Activated effector memory CD4-positive, alpha-beta T cell treated with Interleukin-2 at 50 U/mL for 16 hours (primary cell): ENCODE measurements at places on chromosomes 13 and 19.

DNA sequence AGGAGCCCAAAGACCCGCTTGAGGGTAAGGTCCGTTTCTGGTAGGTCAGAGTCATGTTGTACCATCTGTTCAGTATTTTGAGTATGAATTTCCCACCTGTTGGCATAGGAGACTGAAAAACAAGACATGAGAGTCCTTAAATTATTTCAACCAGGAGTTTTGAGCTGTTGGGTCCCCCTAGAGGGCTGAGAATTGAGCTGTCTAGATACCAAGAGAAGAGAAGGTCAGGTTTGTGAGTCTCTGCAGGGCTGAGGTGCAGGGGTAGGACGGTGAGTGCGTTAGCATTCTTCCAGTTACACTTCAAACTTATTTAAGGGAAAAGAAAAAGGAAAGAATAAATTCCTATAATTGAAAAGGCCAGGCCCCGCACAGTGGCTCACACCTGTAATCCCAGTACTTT is 5.0 kb downstream of the CBLC start:
- DNase-seq, result no peak

DNA sequence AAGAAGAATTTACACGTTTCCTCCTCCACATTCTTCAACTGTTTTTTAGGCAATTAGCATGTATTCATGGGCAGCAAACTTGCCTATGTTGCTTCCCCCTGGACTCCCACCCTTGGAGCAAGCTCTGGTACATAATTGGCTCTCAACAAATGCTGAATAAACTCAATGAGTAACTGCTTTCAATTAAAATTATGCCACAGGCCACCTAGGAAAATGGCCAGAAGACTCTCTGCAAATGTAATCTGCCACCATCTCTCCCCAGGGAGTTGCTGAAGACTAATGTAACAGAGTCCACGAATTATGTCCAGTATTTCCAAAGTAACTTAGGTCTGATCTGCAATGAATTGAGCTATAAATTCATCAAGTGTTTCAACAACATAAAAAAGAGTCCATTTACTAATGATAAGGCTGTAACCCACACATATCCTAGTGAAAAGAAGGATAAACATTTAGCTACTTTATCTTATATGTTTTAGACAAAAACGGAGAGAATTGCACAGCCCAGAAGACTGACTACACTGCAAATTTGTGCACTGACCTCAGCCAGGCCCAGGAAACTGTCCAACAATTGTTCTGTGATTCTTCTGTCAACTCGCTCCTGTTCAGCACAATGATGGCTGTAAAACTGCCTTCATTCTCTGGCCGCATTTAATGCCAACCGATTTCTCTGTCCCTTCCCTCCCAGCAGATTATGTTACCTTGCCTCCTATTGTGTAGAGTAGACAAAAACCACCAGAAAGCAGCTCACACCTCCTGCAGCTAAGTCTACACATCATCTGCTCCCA is 808.6 kb upstream of the ARGLU1 start:
- no peak for DNase-seq

- no peak for DNase-seq
Measured at GRCh38 chr13:108263621-108264355, 5.7 kb upstream of the TNFSF13B start.

DNA sequence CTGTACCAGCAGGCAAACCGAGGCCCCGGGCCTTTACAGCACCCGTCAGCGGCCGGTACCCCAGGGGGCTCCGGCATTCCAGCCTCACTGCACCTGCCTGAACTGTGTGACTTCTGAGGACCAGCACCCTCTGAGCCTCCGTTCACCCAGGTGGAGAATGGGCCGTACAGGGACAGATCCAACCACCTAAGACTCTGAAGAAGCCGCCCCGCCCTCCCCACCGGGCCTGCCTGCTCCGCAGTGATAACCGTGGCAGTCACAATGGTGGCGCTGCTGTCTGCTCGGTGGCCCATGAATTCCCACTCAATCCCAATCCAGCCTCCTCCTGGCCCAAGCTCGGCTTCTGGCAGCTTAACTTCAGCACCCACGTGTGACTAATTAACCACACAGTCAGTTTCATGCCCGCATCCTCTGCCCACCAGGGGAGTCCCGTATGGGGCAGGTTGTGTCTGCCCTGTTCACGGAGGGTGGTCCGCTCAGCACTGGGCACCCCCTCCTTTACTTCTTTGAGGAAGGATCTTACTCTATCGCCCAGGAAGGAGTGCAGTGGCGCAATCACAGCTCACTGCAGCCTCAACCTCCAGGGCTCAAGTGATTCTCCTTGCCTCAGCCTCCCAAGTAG is 3.4 kb downstream of the TCF3 start:
- no peak for DNase-seq

- no peak for DNase-seq
Measured at GRCh38 chr13:52361225-52361624, 44.7 kb downstream of the THSD1 start.

DNA sequence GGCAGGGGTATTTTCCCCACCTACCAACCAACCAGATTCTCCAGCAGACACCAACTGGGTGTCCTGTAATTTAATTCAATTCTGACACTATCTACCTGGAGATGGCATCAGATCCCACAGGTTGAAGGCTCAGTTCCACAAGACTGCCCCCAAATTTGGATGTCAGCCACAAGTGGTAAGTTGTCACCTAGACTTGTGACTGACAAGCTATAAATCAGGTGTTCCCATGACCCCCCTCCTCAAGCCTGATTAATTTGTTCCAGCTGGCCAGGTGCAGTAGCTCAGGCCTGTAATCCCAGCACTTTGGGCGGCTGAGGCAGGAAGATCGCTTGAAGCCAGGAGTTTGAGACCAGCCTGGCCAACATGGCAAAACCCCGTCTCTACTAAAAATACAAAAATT is 10.6 kb upstream of the HAUS5 start:
- no peak for DNase-seq
